ENCODE measurements at places on chromosomes 7 and 10. TPM values are rescaled to one million over a fixed set of nuclear protein-coding genes. Genes with fewer than 3 reads are reported as not detected.

GRCh38 chr7:131100357-131101054 is 227.2 kb upstream of the MKLN1 start:
- DNase-seq, result no peak

GRCh38 chr10:100982916-100983830 is 4.1 kb downstream of the MRPL43 start:
- DNase-seq, result no peak

- peak; percentile 36 for DNase-seq
Observed at GRCh38 chr10:62433181-62433692, 59.1 kb downstream of the ZNF365 start.

DNA sequence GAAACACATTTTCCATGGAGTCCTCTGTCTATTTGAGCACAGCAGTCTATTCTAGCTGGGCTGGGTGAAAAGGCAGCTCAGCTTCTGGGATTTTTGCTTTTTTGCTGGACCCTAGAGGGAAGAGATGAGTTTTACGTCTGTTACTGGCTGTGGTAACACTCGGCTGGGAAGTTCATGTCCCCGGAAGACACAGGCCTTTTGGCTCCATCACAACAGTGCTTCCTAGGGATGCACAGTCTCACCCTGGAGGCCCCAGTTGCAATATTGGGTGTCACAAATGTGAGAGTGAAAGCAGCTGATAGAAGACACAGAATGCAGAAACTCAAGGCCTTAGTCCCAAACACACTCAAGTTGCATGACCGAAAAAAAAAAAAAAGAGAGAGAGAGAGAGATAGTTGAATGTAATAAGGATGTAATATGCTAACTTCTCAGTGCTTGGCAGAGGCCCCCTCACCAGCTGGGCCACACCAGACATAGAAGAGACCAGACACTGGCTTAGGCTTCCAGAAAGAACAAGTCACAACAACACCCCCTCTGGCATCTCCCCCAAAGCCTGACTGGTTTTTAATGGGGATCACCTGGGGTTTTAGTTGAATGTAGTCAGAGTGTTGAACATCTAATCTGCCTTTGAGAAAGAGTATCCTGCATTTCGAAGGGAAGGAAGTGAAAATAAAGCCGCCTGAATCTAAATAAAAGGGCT is 545.4 kb upstream of the FZD8 start:
- no peak for DNase-seq

DNA sequence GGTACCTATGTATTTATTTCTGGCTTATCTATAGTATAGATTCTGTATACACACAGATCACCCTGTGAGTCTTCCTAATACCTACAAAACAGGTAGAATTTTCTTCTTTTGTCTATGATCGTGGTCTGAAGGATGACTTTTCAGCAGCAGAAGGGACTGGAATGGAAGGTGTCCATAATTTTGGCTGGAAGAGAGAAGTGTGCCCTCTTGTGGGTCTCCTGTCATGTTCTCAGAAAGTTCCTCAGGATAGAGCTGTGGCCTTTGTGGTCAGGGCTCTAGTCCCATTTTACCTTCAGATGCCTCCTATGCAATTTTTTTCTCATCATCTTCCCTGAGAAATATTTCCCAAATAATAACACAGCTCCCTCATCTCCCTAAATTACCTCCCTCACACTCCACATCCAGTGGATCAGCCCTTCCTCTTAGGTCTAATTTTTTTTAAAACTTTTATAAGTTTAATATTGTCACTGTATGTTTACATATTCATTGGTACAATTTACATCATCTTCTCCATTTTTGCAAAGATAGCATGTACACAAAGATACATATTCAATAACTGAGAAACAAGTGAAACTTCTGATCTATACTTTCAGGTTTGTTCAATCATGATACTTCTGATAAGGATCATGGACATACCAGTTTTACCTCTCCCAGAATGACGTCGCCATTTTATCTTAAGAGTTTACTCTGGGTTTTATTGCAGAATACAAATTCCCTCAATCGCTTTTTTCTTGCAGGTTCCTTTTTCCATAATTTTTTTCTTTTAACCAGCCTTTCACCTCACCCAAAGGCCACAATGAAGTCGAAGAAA is 112.7 kb downstream of the REEP3 start:
- peak; percentile 36 for DNase-seq

DNA sequence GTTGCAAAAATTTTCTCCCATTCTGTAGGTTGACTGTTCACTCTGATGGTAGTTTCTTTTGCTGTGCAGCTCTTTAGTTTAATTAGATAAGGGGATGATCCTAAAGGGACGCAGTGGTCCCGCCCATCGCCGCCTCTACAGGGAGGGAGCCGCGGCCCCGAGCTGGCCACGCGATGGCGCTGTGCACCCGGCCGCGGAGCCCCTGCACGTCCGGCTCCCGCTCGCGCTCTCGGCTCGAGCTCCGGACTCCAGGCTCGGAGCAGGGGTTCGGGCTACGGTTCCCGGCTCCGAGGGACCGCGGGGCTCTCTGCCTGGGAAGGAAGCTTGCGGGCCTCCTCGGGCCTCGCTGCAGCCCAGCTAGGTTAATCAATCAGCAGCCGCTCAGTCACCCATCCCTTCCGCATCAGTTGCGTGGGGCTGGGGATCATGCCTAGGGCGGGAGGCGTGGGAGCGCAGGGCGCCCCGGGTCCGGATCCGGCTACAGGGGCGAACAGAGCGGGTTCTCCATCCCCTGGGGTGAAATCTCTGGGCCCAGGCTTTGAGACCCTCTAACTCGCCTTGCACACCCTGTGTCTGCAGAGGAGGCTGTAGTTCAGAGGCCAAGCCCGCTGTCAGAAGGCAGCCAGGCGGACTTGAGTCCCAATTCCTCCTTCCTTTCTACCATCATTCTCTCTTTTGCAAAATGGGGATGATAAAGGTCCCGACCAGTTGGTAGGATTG is 97.9 kb downstream of the WDR11 start:
- DNase-seq, result no peak

GRCh38 chr10:130999376-131000202 is 311.9 kb downstream of the TCERG1L start:
- no peak for DNase-seq

GRCh38 chr7:132402751-132403245 is 173.5 kb downstream of the PLXNA4 start:
- no peak for DNase-seq

- no peak for DNase-seq
Observed at GRCh38 chr7:93941945-93942344, 20.4 kb downstream of the GNG11 start.

- no peak for DNase-seq
Observed at GRCh38 chr7:144534196-144534595, 130.7 kb upstream of the NOBOX start.

DNA sequence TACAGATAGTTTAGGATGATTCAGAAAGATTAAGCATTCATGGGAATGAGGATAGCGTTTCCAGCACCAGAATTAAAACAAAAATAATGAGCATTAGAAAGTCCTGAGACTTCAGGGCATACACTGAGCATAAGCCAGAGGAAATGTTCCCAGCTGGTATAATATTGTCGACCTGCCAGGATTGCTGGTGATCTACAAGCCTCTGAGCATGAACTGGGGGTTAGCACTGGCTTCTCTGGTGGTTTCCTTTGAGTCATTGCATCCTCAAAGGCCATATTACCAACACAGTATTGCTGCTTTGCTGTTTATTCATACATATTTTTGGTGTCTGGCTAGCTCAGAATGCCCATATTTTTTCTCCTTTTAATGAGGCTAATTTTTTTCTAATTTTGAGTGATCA is 10.7 kb upstream of the ATRNL1 start:
- DNase-seq, result no peak

DNA sequence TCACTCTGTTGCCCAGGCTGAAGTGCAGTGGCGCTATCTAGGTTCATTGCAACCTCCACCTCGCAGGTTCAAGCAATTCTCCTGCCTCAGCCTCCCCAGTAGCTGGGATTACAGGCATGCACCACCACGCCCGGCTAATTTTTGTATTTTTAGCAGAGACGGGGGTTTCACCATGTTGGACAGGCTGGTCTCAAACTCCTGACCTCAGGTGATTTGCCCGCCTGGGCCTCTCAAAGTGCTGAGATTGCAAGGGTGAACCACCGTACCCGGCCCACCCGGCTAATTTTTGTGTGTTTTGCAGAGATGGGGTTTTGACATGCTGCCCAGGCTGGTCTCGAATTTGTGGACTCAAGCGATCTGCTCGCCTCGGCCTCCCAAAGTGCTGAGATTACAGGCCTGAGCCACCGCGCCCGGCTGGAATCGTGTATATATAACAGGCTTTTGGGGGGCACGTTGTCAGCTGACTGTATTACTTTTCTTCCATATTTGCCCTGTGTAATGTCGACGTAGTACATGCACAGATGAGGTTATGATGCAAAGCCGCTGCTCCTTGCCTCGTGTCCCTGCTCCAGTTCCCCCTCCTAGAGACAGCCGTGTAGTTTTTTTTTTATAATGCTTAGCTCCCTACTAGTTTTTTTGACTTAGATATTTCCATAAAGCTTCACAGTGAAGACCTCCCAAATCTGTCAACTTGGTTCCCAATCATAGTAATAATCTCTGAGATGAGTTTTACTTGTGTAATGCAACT is 883 bp upstream of the TRA2A start:
- no peak for DNase-seq

GRCh38 chr7:36535866-36536664 is 146.4 kb downstream of the ANLN start:
- DNase-seq, result no peak

DNA sequence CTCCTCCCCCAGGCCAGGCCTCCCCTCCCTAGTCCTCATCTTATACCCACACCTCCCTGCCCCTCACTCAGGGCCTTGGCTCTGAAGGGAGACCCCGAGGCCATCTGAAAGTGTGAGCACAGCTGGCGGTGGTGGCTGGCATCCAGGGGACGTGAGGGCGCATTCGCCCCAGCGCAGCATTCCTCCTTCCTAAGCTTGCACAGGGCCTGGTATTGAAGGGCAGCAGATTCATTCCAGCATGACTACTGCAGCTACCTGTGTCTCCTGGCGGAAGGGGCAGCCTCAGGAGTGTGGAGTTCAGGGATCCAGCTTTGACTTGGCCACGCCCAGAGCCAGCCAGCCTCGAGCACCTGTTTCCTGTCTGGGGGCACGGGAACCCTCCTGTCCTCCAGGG is 72.6 kb downstream of the PARP12 start:
- no peak for DNase-seq

DNA sequence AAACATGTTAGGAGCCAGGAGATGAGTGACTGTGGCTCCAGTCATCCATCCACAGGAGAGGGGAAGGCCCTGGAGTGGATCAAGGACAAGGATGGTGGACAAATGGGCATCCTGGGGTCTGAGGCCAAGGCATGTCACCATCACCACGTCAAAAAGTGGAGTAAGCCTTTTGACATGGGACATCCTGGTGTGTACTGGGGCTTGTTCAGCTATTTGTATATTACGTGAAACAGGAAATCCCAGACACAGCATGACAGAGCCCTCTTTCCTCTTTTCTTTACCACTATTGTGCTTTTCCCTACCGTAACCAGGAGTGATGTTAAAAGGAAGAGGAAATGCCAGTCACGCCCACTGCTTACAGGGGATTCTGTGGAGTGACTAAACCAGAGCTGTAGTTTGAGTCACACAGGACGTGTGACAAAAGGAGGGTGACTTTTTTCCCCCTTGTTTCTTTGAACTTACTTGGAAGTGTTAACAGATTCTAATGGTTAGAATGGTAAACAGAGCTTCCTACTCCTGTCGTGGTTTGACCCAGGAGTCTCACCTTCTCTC is 15.4 kb downstream of the ACSL5 start:
- DNase-seq, result no peak

DNA sequence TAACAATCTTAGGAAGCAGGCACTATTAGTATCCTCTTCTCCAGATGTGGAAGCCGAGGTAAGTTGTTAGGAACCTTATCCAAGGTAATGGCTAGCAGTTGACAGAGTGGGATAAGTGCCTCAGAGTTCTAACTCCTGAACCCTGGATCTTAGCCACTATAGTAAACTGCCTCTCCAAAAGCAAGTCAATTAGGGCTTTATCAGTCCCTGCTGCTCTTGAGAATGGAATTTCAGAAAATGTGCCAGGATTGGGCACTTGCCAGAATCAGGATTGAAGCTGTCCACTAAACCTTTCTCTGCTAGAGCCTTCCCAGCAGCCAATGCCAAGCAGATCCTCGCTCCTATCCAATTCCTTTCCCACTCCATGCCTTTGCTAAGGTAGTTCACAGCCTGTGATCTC is 777.5 kb upstream of the POM121L12 start:
- no peak for DNase-seq

- no peak for DNase-seq
Observed at GRCh38 chr10:133154411-133154810, 5.6 kb upstream of the KNDC1 start.

- peak; percentile 78 for DNase-seq
Observed at GRCh38 chr7:107318523-107319160, 149.8 kb downstream of the HBP1 start.

DNA sequence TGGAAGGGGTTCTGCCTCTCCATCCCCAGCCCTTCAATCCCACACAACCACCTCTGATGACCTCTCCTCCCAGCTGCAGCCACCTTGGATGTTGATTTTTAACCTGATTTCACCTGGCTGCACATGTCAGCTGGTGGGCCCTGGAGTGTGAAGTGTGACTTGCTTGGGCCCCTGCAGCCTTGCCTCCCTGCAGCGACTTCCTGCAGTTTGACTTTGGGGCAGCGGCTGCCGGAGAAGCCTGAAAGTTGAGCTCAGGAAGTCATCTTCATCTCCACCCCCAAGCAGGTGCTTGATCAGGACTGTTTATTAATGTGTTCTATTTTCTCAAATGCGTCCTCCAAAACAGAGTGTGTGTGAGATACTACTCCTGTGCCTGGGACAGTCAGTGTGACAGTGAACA is 675.2 kb upstream of the GALNT17 start:
- DNase-seq, result no peak

DNA sequence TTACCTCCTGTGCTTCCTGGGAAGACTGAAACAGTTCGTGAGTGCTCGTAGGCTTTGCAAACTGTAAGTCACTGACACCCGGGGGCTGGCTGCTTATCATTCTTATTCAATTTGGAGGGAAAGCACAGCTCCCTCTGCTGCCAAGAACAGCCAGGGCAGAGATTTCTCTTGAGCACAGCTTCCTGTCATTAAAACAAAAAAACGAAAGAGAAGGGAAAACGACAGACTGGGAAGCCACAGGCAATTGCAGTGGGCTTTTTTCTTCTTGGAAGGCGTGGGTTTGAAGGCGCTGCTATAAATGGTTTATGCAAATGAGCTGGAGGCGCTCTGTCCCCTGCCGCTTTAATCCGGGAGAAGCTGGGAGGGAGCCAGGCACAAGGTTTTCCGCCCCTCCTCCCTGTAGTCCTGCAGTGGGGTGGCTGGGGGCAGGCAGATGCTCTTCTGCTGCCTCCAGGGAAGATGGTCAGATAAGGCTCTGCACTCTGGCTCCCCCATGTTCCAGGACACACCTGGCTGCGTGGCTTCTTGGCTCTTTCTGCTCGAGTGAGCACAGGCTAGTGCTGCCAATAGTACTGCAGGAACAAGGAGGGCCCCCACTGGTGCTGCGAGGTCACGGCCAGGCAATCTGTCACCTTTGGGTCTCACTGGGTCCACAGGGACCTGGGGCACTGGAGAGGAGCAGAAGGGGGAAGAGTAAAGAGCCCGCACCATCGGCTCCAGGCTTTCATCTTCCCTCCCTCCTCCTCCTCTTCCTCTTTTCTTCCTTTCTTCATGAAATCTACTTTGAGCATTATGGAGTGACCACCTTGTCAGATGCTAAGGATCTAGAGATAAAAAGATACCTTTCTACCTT is 49.5 kb downstream of the NEURL1 start:
- peak; percentile 23 for DNase-seq

Gene LRRC17
- total RNA-seq, result 0.30 TPM

Gene ZDHHC6
- 36.5 TPM for total RNA-seq

Gene GJD4
- not detected for total RNA-seq

Gene SIRT1
- 24.1 TPM for total RNA-seq

Gene IFIT1B
- total RNA-seq, result not detected

Gene IDI2
- not detected for total RNA-seq

Gene CAV2
- total RNA-seq, result 112 TPM

Gene FAM25G
- total RNA-seq, result not detected

Gene FAM131B
- total RNA-seq, result 0.06 TPM

Gene PRSS37
- not detected for total RNA-seq

Gene AKR1C4
- total RNA-seq, result not detected

Gene SEMA4G
- total RNA-seq, result 1.7 TPM

Measured in NCI-H460 (cell line).